ENCODE measurements at places on chromosomes 12 and 14. TPM values are rescaled to one million over a fixed set of nuclear protein-coding genes. Genes with fewer than 3 reads are reported as not detected.
A peak's percentile ranks its signal among the peaks of the same experiment; 100 is the strongest.

- DNase-seq: no peak
Measured at GRCh38 chr14:24351517-24351916, 11.7 kb upstream of the RIPK3 start.

GRCh38 chr14:96249029-96249428 is 7.0 kb upstream of the BDKRB1 start:
- no peak for DNase-seq

DNA sequence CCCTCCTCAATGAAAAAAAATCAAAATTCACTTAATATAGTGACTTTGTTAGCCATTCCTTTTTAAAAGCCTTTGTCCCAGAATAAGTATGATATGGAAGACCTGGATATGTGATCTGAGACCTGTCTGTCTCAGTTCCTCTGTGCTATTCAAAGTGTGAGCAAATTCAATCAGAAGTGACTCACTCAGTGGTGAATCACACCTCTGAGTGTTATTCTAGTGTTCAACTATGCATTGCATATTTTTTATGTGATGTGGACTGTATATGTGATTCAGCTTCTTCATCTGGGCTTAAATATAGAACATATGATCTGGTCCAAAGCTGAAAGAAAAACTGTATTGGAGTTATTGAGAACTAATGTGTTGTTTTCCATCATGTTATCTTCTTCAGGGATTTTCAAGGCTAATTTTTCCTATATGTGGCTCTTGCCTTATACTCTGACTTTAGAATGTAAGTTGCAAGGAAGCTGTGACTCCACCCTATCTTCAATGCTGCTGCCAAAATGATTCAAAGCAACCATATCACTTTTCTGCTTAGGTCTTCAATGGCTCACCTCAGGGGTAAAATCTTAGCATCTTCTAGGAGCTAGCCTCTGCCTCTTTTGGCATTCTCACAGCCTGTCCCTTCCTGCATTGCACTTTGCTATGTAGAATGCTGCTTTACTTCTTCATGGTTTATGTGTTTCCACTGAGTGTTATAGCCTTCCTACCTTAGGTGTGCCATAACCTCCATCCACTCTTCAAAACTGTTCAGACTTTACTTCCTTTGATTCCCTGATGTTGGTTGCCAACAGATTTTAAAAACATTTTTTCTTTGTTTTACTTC is 169.8 kb downstream of the OTOGL start:
- DNase-seq: peak; percentile 93

DNA sequence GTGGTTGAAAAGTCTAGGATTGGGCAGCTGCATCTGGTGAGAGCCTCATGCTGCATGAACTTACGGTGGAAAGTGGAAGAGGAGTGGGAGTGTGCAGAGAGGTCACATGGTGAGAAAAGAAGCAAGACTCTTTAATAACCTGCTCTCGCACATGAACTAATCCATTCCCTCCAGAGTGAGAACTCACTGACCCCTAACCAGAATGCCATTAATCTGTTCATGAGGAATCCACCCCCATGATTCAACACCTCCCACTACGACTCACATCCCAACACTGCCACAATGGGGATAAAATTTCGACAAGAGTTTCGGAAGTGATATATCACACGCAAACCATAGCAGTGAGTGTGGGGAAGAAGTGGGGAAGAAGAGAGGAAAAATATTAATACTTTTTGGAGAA is 377.4 kb downstream of the NAV3 start:
- DNase-seq: no peak

DNA sequence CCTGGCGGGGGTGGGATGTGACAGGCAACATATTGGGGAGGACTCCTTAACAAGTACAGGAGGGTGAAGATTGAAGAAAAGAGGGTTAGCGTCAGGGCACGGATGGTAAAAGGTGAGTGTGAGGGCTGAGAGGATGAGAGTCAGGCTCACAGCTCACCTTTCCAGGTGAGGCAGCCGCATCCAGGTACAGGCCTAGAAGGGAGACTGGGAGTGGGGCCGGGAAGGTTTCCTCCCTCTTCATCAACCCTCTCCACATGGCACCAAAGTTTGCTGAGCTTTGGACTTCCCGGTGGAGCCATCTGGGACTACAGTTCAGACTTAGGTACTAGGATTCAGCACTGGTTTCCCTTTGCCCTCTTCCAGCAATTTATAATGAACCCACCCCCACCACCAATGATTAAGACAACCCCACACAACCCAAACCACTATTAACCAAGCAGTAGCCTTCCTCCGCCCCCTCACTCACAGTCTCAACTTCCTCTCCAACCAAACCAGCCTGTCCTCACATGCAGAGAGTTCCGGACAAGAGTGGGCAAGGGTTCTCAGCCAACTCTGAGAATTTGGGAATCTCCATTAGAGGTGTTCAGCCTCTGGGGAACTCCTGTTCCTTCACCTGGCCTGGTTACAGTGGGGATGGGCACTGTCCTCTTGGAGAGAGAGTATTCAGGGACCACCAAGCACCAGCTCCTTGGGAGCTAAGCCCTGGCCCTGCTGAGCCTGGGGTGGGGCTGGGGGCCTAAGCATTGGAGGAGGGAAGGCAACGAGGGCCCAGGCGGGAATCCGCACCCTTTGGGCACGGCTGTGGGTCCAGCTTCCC is 2.4 kb upstream of the HOXC4 start:
- DNase-seq: peak; percentile 63

GRCh38 chr14:73886449-73887317 is at the start of gene ZNF410:
ZNF410 (plus strand) TSS chr14:73886859; CDS start chr14:73892176, 5,317 bp downstream.
- DNase-seq: peak; percentile 82

DNA sequence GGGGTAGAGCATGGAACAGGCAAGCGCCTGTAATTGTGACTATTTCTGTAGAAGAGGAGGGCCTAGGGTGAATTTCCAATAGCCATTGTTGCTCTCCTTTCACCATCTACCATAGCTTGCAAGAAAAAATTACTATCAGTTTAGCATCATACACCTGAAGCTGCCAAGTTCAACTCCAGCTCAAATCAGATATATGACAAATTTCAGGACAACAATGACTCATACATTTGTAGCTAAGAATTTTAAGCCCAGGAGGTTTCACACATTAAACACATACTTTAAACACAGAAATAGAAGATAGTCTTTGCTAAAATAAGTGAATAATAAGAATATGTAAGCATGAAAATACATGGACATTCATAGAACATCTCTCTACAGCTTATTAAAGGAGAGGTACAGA is 17.6 kb upstream of the G2E3 start:
- DNase-seq: no peak

DNA sequence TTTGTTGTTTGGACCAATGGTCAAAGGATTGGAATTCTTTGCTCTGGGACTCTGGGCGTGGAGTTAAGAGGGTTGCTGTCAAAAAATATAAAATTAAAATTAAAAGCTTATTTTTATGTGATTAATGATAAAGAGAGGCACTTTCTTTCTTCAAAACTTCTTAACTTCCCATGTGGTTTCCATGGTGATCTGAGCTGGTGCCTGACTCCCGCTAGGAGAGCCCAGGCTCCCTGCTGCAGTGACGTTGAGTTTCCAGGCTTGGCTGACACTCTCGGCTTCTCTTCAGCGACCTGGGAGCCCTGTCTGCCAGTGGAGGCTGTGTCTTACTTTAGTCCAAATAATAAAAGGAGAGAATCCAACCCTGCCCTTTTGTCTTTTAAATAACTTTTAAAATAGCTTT is 84.4 kb downstream of the GALC start:
- DNase-seq: no peak

- no peak for DNase-seq
Measured at GRCh38 chr12:39574785-39575497, 44.7 kb downstream of the ABCD2 start.

- no peak for DNase-seq
Measured at GRCh38 chr12:121740847-121741246, 28.3 kb downstream of the TMEM120B start.

Gene IAPP
- not detected for total RNA-seq

Gene BEGAIN
- total RNA-seq: 0.48 TPM

Gene AICDA
- not detected for total RNA-seq

Gene ZDHHC22
- not detected for total RNA-seq

GRCh38 chr14:104560586-104560945 is 19.0 kb upstream of the C14orf180 start:
- no peak for DNase-seq

DNA sequence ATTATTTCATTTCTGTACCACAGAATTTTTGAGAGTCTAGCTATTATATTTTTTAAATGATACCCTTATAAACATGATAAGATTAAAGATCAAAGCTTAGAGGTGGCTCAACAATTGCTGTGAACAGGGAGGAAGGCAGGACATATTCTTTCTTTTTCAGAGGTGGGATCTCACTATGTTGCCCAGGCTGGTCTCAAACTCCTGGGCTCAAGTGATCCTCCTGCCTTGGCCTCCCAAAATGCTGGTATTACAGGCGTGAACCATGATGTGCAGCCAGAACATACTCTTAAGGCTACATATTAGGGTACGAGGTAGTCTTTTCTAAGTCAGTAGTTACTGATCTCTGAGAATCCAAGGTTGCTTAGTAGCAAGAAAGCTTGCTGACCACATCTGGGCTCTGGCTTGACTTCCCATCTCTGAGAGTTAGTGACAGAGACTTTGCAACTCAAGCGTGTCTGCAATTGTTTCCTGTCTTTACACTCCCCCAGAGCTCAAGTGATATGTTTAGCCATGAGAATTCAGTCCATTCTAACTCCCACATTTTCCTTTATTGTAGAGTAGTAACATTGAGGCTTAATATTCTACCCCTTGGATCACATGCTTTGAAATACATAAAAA is 8.6 kb downstream of the RAB5B start:
- no peak for DNase-seq

- DNase-seq: no peak
Measured at GRCh38 chr12:99128246-99128802, 483.2 kb downstream of the APAF1 start.

- DNase-seq: no peak
Measured at GRCh38 chr12:5488626-5488955, 56.7 kb downstream of the NTF3 start.

DNA sequence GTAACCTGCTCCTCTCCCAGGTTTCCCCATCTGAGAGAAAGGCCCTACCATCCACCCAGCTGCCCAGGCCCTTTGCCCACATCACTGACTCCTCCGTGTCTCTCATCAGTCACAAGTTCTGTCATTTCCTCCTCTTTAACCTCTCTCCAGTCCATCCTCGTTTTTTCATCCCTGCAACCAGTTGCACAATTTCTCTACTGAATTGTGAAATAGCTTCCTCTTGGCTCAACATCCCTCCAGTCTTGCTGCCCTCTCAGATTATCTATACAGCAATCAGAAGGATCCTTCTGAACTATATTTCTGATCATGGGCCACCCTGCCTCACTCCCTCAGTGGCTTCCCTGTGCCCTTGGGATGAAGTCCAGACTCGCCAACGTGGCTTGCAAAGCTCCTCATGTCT is 6.8 kb downstream of the FAM161B start:
- peak; percentile 45 for DNase-seq

- DNase-seq: peak; percentile 51
Measured at GRCh38 chr14:102055181-102055901, 31.5 kb downstream of the HSP90AA1 start.

DNA sequence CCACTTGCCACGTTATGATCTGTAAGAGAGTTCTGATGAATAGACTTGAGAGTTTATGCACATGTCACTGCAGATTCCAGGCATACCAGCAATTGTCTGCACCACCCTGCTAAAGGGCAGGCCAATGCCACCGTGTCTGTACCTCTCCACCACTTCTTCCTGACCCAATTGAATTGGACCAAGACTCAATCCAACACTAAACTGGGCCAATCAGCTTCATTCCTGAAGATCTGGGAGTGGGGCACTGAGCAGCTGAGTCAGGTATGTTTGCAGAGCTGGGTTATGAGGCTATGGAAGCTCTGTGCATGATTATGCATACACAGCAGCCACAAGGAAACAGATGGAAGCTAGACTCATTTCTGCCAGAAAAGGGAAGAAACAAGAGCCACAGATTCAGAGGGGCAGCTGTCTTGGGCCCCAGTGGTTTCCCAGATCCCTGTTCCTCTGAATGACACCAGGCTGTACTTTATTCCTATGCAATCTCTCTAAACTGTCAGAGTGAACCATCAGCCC is 28.0 kb downstream of the DAO start:
- peak; percentile 85 for DNase-seq

DNA sequence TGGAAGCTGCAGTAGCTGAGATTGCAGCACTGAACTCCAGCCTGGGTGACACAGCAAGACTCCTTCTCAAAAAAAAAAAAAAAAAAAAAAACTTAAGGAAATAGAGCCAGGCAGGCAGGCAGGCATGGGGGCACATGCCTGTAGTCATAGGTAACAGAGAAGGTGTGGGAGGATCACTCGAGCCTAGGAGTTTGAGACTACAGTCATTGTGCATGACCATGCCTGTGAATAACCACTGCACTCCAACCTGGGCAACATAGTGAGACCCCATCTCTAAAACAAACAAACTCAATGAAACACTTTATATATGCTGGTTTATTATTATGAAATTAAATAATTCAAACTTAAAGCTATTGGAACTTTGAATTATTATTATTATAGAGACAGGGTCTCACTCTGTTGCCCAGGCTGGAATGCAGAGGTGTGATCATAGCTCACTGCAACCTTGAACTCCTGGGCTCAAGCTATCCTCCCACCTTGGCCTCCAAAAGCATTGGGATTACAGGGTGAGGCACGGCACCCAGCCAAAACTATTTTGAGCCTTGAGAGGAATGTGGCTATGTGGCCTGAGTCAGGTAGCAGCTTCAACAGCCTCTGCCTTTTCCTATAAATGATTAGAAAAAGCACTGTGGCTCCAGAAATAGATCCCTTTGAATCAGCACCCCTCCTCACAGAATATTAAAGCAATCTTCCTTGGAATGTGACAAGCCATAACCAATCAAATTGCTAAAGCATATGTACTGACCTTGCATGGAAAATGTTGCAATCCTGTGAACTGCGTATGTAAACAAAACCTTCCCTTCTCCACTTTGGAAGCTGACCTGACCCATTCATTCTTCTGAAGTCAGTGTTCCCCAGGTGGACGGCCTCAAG is 34.7 kb upstream of the YY1 start:
- no peak for DNase-seq

Gene SMIM41
- not detected for total RNA-seq

Gene SFSWAP
- 25.8 TPM for total RNA-seq

DNA sequence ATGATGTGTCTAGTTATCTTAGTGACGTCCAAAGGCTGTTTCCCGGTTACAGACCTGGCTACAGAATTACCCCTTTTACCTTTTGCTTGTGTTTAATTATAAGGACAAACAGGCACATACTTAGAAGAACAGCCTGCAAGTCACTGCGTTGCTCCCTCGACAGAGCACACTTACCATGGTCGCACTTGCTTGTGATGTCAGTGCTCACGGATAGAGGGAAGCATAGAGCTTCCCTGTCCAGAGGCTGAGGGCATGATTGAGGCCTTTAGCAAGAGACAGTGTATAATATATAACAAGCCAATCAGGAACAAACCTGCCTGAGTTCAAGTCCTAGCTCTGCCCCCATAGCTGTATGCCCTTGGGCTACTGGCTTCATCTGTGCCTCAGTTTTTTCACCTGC is 73.2 kb upstream of the SCN8A start:
- no peak for DNase-seq

GRCh38 chr12:111168009-111168900 is 200.6 kb downstream of the PHETA1 start:
- DNase-seq: no peak

Gene TAS2R10
- total RNA-seq: not detected

Gene SLC7A8
- total RNA-seq: 73.2 TPM
